ENCODE measurements at places on chromosomes 11 and 22.

DNA sequence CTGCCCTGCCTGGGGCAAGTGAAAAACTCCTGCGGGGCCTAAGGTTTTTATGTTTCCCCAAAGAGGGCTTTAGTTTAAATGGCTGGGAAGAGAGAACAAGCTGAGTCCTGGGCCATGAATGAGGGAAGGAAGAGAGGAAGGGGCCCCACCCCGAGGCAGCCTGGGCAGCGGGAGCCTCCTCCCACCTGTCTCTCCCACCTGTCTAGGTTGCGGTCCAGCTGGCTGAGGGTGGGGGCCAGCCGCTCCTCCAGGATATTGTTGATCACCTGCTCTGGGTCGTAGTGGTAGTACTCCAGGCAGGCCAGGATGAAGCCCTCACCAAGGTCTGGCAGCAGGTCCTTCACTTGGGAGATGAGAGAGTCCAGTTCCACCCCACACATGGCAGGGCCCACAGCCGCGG, 34.6 kb downstream of the UQCR10 start:
- no peak for DNase-seq

GRCh38 chr11:2802389-2803185, 83.0 kb downstream of the CDKN1C start:
- DNase-seq, result no peak

GRCh38 chr22:26927821-26928220, 270.4 kb downstream of the MIAT start:
- no peak for DNase-seq

DNA sequence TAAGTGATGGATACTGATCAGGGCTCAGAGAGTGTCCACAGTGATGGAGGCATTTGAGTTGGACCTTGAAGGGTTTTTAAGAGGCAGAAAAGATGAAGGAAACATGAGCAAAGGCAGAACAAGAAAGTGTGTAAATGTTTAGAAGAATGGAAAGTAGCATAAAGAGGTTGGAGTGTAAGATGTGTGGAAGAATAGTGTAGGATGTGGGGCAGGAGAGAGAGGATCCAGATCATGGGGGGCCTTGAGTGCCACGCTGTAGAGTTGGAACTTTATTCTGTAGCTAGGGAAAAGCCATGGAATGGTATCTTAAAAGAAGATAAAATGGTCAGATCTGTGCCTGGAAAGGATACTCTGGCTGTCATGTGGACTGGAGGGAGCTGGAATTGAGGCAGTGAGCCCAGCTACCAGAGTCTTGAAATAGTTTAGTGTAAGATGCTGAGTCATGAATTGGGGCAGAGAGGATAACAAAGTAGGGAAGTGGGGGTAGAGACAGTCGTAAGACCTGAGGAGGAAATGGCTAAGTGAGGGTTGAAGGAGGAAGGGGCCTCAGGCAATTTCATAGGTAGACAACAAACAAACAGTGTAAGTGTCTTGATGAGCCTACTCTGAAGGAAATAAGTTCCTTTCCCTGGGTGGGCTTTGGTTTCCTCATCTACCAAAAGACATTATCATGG, 6.7 kb downstream of the KCNE3 start:
- DNase-seq, result peak; percentile 64

DNA sequence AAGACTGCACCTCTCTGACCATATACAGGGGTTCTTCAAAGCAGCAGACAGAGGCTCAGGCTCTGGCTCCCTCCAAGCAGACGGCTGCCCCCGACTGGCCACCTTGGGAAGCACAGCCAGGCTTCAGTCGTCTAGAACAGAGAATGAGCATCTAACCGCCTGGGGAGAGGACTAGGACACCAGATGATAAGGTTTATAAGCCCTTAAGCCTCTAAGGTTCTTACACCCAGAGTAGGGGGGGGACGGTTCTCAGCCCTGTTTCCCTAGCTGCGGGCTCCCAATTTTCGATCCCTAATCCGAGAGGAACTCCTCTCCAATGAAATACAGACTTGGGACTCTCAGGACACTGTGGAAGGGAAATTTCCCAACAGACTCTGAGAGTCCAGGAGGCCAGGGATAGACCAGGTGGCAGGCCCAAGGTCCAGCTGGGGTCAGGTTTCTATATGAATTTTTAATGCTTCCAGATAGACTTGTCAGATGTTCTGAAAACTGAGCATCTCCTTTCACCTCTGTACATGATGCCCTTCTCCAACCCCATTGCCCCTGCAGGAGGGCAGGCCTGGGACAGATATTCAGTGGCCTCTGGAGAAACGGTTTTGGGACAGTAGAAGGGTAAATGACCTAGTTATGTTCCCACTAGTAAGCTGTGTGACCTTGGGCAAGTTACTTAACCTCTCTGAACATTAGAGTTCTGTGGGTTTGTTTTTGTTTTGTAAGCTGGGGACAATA, 20.2 kb downstream of the RTN4RL2 start:
- peak; percentile 63 for DNase-seq

Measured in adipocyte (in vitro differentiated cells).